ENCODE measurements at places on chromosomes 5 and 9.

- DNase-seq: no peak
Observed at GRCh38 chr9:5062631-5063030, 77.6 kb downstream of the JAK2 start.

GRCh38 chr5:37308793-37309192 is 59.6 kb upstream of the CPLANE1 start:
- no peak for DNase-seq

DNA sequence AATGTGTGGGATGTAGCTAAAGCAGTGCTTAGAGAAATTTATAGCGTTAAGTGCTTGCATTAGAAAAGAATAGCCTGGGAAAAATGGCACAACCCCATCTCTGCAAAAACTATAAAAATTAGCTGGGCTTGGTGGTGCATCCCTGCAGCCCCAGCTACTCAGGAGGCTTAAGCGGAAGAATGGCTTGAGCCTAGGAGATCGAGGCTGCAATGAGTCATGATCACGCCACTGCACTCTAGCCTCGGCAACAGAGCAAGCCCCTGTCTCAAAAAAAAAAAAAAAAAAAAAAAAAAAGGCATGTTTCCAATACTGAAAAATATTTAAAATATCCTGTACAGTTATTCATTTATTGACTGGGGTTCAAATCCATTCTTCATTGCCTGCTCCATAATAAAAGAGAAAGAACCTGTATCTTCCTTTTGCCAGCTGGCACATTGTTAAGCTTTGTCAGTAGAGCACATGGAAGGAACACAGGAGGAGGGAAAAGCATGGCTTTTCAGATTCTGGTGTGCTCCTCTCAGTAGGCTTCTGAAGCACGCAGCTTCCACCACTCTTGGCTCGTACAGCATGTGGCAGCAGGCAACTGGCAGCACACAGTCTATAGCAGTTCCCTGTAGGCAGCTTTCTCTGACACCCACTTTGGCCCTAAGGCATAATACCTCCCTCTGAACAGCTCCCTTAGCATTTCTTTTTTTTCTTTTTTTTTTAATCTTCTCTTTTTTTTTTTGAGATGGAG is 73.5 kb downstream of the TRIM36 start:
- no peak for DNase-seq

GRCh38 chr9:1384816-1385215 is 334.7 kb downstream of the DMRT2 start:
- DNase-seq: no peak

GRCh38 chr5:141488591-141489561 is at the start of gene PCDHGC5:
Gene PCDHGC5, plus strand, starts transcription at chr5:141489081. Its CDS starts 160 bp downstream, at chr5:141489241.
- DNase-seq: no peak

Data from activated effector memory CD4-positive, alpha-beta T cell treated with anti-CD3 and anti-CD28 coated beads, Interleukin-2, amount 50 U/mL, for 16 hours (primary cell).